ENCODE measurements at places on chromosomes 5 and 9.
A peak's percentile ranks its signal among the peaks of the same experiment; 100 is the strongest.

- DNase-seq = no peak
These were observed 32.3 kb upstream of the NRG2 start for GRCh38 chr5:140075371-140075770.

DNA sequence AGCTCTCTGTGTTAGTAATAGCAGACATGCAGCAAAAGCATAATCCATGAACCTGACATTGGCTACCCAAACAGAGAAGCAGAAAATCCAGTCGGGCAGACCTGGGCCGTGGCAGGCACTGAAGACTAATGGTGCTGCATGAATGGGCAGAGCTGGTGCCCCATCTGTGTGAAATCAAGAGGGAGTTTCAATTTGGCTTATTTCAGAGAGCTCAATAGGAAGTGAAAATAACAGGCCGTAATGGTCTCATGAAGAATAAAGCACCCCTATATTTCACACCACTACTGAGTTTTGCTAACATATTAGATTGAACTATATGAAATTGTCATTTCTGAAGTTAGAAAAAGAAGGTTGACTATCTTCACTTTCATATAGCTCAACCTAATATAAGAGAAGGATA is 149.7 kb downstream of the ENC1 start:
- DNase-seq = no peak

DNA sequence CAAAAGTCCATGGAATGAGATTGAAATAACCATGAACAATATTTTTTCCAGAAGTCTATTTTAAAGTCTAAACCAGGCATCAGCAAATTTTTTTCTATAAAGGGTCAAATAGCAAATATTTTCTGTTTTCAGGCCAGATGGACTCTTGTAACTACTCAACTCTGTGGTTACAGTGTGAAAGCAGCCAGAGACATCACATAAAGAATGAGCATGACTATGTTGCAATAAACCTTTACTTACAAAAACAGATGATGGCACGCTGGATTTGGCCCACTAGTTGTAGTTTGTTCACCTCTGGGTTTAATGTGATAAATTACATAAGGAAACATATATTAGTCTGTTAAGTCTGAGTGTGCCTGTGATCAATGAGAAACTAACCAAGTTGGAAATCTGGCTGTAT is 319.2 kb downstream of the TRPM3 start:
- no peak for DNase-seq

GRCh38 chr9:31677415-31677814 is 707.0 kb upstream of the ACO1 start:
- no peak for DNase-seq

- DNase-seq = no peak
These were observed 156.0 kb downstream of the CDC42SE2 start for GRCh38 chr5:131419877-131420276.

DNA sequence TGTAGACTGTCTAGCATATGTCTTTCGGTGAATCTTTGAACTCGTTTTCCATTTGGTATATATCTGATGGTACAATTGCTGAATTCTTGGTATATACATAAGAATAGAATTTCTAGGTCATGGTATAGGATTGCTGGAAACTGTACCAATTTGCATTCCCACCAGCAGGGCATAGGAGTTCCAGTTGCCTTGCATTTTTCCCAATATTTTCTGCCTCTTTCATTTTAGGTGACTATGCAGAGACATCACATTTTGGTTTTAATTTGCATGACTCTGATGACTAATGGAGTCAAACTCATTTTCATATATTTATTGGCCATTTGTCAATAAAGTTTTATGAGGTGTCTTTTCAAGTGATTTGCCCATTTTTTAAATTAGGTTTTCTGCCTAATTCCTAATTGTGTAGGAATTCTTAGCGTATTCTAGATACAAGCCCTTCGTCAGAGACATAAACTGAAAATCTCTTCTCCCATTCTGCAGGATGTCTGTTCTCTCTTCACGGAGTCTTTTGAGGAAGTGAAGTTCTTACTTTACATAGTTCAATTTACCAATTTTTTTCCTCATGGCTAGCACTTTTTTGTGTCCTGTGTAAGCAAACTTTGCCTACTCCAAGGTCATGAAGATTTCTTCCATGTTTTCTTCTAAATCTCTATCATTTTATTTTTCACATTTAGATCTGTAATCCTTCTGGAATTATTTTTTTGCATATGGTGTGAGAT is 28.9 kb upstream of the PDCD1LG2 start:
- no peak for DNase-seq

DNA sequence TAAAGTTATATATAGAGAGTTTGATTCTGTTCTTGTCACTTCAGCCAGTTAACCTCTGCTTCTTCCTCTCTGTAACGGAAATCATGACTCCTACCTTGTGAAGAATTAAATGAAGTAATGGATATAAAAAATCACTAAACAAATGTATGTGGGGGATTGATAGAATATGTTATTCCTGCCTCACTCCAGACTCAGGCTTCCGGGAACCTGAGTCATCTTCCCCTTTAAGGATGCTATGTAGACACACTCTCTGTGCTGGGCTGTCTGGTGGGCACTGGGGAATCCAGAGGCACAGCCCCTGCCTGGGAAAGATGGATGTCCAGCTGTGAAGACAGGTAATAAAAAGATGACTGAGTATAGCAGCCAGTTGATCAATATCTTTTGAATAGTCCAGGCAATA is 77.4 kb downstream of the ZNF618 start:
- no peak for DNase-seq

DNA sequence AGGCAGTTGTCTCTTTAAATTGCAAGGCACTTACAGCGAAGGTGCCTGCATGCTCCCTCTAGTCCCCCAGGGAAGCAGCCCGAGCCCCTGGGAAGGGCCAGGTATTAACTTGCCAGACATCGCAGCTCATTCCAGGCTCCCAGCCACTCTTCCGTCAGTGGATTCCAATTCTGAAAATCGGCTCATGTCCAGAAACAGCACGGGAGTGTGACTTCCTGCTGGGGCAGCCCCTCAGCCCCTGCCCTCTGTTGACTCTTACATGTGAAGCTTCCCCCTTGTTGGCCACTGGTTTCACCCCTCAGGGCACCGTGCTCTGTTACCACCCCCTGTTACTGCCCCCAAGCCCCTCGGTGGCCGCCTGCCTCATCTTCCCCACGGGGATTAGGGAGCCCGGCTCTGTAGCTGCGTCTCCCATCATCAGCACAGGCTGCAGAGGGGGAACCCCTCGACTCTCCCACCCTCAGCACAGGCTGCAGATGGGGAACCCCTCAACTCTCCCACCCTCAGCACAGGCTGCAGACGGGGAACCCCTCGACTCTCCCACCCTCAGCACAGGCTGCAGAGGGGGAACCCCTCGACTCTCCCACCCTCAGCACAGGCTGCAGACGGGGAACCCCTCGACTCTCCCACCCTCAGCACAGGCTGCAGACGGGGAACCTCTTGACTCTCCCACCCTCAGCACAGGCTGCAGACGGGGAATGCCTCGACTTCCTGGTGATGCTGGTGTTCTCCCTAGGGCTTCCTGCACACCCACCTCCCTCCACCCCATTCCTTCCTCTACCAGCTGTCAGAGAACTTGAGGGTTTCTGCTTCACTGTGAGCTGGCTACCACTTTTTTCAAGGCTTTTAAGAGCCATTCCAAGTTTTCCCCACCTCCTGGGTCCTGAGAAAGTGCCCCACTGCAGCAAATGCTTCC is 11.1 kb upstream of the CACNA1B start:
- no peak for DNase-seq

GRCh38 chr5:126277762-126278161 is 145.4 kb upstream of the GRAMD2B start:
- DNase-seq = no peak

GRCh38 chr9:117293206-117294114 is 121.4 kb downstream of the ASTN2 start:
- no peak for DNase-seq

DNA sequence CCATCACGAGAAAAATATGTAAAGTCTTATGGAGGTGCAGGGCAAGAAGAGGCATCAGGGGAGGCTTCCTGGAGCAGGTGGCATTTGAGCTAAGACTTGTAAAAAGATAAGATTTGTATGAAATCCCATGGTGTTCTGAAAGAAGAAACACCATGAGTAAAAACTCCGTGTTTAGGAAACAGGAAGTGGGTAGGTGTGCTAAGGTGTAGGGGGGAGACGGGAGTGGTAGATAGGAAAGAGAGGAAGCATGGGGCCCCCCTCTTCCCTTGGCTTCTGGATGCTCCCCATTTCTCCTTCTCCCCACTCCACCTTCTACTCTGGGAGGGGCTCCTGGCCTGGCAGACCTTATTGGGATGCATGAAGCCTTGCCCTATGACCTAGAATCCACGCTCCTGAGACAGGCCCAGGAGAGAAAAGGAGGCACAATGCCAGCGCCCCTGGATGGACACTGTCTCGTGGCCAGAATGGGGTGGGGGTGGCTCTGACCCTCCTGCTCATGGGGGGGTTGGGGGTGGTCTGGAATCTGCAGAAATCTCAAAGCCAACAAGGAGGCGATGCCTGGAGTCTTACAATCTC is 103.6 kb downstream of the GTF3C4 start:
- DNase-seq = no peak

DNA sequence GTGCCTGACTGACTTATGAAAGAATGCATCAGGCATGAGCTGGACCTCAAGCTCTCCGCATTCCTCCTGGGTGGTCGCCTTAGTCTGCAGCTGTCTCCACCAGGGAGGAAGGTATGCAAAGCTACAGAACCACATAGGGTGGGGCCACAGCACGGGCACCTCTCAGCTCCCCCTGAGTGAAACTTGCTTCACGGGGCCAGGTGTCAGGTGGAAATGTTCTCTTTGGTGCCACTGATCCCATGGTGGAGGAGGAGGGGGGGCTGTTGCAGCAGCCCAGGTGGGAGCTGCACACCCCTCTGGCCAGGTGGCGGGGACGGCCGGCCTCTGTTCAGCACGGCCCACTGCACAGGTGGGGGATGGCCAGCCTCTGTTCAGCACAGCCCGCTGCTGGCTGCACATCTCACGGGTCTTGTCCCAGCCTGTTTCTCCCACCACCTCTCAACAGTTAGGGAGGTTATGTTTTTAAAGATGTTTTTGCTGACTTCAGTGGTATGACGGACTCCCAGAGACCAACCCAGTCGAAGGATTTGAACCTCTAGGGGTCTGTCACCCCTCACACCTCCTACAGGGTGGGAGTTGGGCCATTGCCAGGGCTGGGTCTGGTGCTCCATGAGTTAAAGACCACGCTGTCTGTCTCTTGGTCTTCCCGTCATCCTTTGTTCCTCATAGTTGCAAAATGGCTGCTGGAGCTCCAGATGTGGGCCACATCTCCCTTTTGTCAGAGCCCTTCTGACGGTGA is 34.3 kb downstream of the MRPL36 start:
- no peak for DNase-seq

- no peak for DNase-seq
These were observed 35.5 kb downstream of the POU5F2 start for GRCh38 chr5:93705896-93706295.

DNA sequence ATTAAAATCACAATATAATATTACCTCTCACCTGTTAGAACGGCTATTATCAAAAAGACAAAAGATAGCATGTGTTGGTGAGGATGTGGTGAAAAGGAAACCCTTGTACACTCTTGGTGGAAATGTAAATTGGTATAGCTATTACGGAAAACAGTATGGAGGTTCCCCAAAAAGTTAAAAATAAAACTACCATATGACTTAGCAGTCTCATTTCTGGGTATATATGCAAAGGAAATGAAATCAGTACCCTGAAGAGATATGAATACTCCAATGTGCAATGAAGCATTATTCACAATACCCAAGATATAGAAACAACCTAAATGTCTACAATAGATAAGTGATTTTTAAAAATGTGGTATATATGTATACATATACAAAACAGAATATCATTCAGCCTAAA is 199.9 kb downstream of the SNX18 start:
- DNase-seq = no peak

GRCh38 chr9:87874304-87874623 is 8.4 kb upstream of the SPATA31E1 start:
- no peak for DNase-seq

- no peak for DNase-seq
These were observed 1.2 kb upstream of the NEK6 start for GRCh38 chr9:124256517-124257069.

GRCh38 chr5:133051061-133051541 is 712 bp upstream of the HSPA4 start:
- DNase-seq = no peak

- DNase-seq = no peak
These were observed 118.6 kb downstream of the PDE8B start for GRCh38 chr5:77328930-77329647.

GRCh38 chr9:97041898-97042297 is 3.0 kb upstream of the CTSV start:
- DNase-seq = no peak

GRCh38 chr9:108167136-108167900 is 677.7 kb upstream of the KLF4 start:
- DNase-seq = no peak

DNA sequence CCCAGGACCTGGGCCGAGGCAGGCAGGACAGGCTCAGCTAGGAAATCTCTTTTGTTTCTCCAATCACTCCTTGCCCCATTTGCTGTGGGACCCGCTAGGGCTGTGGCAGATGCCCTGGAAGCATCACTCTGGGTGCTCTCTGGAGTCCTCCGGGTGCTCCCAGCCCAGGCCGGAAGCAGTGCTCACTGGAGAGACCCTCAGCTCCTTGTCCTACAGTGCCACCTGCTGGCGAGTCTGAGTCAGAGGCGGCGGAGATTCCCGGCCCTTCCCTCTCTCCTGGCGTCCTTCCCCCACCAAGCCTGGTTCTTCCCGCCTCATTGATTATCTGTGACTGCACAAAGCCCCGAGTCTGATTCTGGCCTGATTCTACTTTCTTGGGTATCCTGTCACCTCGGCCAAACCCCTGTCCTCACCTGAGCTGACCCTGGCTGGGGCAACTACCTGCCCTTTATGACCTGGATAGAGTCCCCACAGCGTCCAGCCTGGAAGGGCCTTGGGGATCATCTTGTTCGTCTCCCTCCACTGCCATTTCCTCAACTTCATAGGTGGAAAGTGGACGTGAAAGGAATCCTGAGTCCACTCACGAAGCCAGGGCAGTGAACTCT is 7.3 kb upstream of the BARHL1 start:
- peak; percentile 23 for DNase-seq

DNA sequence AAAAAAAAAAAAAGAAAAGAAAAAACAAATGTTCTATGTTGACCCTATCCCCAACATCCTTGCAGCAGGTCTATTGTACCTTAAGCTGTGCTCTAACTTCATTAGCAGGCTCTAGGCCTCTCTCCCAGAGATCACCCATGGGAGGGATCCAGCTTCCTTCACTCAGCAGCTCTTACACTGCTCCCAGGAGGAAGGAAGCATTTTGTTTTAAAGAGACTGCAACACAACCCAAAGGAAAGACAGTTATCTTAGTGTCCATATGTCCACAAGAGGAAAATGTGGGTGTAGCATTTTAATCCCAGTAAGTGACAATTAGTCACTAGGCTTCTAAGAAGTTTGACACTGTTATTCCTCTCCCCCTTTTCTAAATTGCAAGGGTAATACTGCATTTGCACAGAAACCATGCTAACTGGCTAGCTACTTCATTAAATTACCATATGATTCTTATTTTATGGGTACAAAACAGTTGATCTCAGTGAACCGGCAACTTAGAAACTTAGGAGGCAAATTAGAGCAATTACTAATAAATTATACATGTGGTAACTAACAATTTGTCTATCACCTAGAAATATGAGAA is 58.8 kb downstream of the MARCHF3 start:
- no peak for DNase-seq
